ENCODE measurements at places on chromosomes 3 and 15. TPM values are rescaled to one million over a fixed set of nuclear protein-coding genes. Genes with fewer than 3 reads are reported as not detected.
A peak's percentile ranks its signal among the peaks of the same experiment; 100 is the strongest.

DNA sequence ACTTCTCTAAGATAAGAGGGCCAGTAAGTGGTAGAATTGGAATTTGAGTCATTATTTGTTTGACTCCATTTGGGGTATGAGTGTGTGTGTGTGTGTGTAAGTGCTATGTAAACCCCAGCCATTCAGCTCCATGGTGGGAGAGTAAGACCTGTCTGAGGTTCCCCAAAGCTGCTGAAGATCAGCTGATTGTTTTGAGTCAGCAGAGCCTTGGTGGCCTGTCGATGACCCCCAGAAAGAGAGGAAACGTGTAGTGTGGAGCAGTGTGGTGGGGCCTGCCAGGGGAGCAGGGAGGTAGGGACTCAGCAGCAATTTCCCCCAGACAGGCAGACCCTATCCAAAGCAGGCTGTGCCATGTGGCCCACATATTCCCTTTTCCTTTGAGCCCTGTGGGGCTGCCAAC lies 5.3 kb downstream of the DVL3 start:
- no peaks in the 10 kb centered on the region for H3K27me3 ChIP-seq
- H3K4me1 ChIP-seq: peaks cover 40% of the 10 kb centered on the region
- DNase-seq: no peak
- peak overlapping the region; percentile 52 for H3K27ac ChIP-seq
- peaks cover 28% of the 10 kb centered on the region for H3K36me3 ChIP-seq

- H3K4me3 ChIP-seq: no peak overlapping the region
- no peaks in the 10 kb centered on the region for H3K36me3 ChIP-seq
- no peak overlapping the region for H3K27ac ChIP-seq
- no peaks in the 10 kb centered on the region for H3K27me3 ChIP-seq
Observed at GRCh38 chr15:100189849-100190248, 151.9 kb downstream of the ADAMTS17 start.

GRCh38 chr3:38478901-38479300 lies 17.2 kb upstream of the EXOG start:
- H3K4me3 ChIP-seq: no peak overlapping the region
- H3K27ac ChIP-seq: no peak overlapping the region
- H3K27me3 ChIP-seq: no peaks in the 10 kb centered on the region
- H3K36me3 ChIP-seq: peaks cover 22% of the 10 kb centered on the region
- no peak for DNase-seq

GRCh38 chr3:19348941-19349564 lies 200.7 kb downstream of the KCNH8 start:
- H3K27me3 ChIP-seq: no peaks in the 10 kb centered on the region
- no peak overlapping the region for H3K4me3 ChIP-seq
- no peak overlapping the region for H3K27ac ChIP-seq
- no peaks in the 10 kb centered on the region for H3K4me1 ChIP-seq
- DNase-seq: no peak

DNA sequence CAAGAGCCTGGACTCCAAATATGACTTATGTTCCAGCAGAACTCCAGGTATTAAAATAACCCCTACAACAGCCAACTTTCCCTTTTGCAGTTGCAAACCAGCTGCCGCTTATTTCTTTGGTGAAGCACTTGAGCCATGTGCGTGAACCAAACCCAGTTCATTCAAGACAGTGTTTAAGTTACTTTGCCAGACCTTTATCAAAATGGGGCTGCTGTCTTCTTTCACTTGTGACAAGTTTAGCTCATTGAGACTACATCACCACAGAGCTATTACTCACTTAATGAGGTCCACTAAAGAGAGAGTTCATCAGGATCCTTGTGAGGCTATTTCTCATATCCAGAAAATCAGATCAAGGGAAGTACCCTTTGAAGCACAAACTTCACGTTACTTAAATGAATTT lies 2.4 kb upstream of the XRN1 start:
- no peaks in the 10 kb centered on the region for H3K36me3 ChIP-seq
- no peaks in the 10 kb centered on the region for H3K27me3 ChIP-seq
- H3K27ac ChIP-seq: no peak overlapping the region
- H3K4me3 ChIP-seq: no peak overlapping the region
- H3K4me1 ChIP-seq: peaks cover 6% of the 10 kb centered on the region

DNA sequence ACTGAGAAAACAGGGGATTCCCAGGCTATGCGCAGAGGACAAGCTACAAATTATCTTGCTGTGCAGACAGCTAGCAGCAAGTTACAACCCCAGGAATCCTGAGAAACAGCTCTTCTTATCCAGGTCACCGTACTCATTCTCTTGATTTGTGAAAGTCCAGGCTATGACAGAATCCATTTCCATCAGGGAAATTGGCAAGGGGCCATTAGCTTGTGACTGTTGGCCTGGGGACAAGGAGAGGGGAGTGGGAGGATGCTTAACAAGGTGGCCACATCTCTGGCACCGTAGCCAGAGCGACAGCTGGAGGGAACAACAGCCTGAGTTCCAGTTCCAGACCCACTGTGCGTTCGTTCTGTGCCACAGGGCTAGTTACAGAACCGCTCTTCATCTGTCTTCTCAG lies 44.9 kb upstream of the PLXNA1 start:
- H3K36me3 ChIP-seq: no peaks in the 10 kb centered on the region
- peak; percentile 58 for DNase-seq
- H3K4me3 ChIP-seq: no peak overlapping the region
- H3K27me3 ChIP-seq: no peaks in the 10 kb centered on the region
- no peak overlapping the region for H3K27ac ChIP-seq

DNA sequence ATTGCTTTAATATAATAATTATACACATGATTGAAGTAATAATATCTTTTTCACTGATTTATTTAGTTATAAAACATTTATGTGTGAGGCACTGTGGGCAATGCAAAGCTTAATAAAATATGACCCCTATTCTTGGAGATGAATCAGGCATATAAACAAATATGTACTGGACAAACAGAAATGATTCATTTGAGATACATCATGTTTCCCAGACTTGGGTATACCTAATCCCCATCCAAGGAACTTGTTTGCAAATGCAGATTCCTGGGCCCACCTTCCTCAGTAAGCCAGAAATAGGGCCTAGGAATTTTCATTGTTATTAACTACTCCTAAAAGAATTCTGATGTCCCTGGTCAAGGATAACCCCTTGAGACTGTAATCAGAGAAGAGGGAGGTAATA lies 184.2 kb downstream of the CHL1 start:
- no peak overlapping the region for H3K27ac ChIP-seq
- H3K27me3 ChIP-seq: no peaks in the 10 kb centered on the region
- no peak for DNase-seq

DNA sequence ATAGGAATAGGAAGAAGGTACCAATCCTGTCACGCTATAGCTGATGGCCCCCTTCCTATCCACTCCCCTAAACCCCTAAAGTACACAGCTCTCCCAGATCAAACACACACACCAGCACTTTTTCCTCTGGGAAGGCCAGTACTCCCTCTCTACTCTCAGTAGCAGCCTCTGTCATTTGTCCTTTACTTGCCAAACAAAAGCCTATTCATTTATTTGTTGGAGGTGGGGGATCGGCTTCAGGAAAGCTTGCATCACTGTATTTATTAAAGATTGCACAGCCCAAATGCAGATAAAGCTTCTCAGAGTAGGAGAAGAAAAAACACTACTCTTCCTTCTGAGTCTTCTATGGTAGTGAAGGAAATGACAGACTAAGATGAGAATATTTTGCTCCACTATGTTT lies 429.7 kb upstream of the RASGRP1 start:
- no peak overlapping the region for H3K4me3 ChIP-seq
- DNase-seq: no peak
- H3K27ac ChIP-seq: no peak overlapping the region
- no peaks in the 10 kb centered on the region for H3K4me1 ChIP-seq
- H3K27me3 ChIP-seq: no peaks in the 10 kb centered on the region

GRCh38 chr15:44081026-44082013 lies 113.8 kb downstream of the FRMD5 start:
- no peaks in the 10 kb centered on the region for H3K4me1 ChIP-seq
- H3K4me3 ChIP-seq: no peak overlapping the region
- H3K27ac ChIP-seq: no peak overlapping the region
- no peak for DNase-seq

- no peaks in the 10 kb centered on the region for H3K27me3 ChIP-seq
- H3K4me3 ChIP-seq: no peak overlapping the region
- no peaks in the 10 kb centered on the region for H3K36me3 ChIP-seq
- no peak overlapping the region for H3K27ac ChIP-seq
- no peaks in the 10 kb centered on the region for H3K4me1 ChIP-seq
- DNase-seq: no peak
Observed at GRCh38 chr15:48777645-48778330, 33.1 kb downstream of the CEP152 start.

DNA sequence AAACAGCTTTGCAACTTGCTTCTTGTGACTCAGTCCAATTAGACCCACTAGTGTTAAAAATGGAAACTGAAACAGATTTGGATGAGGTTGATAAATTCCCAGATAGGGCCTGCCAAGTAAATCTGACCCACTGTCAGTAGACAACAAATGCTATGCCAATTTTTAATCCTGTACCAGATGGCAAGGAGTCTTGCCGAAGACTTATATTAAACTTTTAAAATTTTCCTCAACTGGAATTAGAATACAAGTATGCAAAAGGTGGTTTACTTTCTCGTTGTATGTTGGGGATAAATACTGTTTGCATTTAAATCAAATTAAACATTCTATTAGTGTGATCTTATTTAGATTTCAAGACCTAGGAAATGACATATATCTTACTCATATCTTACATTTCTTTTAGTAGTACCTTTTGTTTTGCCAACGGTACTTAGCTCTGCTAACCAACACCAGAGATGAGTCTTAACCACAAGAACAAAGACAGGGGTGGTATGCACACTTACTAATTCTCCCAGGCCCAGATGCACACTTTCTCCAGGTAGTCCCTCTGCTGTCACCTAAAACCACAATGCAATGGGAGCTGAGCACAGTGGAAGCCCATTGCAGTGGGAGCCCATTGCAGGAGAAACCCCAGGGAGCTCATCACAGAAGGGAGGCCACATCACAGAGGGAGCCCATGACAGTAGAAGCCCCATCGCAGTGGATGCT lies 77.8 kb downstream of the WWTR1 start:
- peaks cover 12% of the 10 kb centered on the region for H3K4me1 ChIP-seq
- H3K36me3 ChIP-seq: no peaks in the 10 kb centered on the region
- DNase-seq: no peak

DNA sequence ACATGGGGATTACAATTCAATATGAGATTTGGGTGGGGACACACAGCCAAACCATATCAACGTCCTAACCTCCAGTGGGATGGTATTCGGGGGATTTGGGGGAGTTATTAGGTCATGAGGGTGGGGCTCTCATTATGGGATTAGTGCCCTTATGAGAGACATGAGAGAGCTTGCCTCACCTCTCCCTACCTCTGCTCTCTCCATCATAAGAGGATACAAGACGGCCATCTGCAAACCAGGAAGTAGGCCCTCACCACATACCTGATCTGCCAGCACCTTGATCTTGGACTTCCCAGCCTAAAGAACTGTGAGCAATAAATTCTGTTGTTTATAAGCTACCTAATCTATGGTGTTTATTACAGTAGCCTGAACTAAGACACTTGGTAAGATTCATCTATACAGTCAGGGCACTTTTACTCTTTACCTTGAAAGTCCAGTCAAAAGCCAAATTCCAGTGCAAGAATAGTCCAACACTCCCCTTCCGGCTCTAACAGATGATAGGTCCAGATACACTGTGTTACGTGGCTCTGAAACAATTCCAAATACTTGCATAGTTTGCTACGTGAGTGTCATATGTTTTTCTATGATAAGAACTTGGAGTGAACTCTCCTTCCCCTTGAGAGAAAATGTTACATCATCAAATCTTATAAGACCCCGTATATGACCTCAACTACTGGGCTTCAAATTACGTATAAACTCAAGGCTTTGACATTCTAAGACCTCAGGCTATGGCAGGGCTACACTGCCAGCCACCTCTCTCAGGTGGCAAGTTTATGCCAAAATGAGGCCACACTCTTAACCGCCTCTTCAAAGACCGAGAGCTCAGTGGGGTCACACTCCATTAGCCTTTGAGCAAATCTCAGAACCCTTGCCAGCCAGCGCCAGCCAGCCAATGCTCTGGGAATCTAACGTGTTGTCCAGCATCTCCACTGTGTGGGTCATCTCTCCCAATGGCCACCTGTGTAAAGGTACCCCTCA lies 129.9 kb downstream of the XXYLT1 start:
- no peak overlapping the region for H3K27ac ChIP-seq
- no peaks in the 10 kb centered on the region for H3K36me3 ChIP-seq
- H3K4me3 ChIP-seq: no peak overlapping the region

DNA sequence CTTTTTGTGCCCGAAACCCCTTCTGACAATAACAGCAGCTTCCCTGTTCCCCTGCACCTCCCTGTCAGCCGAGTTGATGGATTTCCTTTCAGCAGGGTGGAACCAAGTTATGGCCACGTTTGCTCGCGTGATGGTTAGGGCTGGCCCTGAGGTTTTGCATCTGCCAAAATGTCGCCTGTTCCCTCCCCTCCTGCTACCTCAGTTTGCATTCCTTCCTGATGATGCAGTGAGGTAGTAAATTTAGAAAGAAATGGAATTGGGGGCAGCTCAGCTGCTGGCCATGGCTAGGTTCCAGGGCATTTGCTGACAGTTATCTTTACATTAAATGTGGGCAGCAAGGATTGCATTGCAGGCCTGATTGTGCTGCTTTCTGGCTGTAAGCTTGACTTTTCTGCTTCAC lies 13.2 kb downstream of the LIMD1 start:
- H3K36me3 ChIP-seq: no peaks in the 10 kb centered on the region
- peaks cover 53% of the 10 kb centered on the region for H3K4me1 ChIP-seq
- DNase-seq: no peak
- peak overlapping the region; percentile 51 for H3K4me3 ChIP-seq

Gene ALDH1A3
- total RNA-seq: 10.9 TPM

Gene GOLGA8T
- total RNA-seq: 1.4 TPM

Gene RPP14
- 32.5 TPM for total RNA-seq

Gene SCAANT1
- not detected for total RNA-seq

Gene MYEF2
- total RNA-seq: 13.6 TPM

Gene C3orf18
- 29.5 TPM for total RNA-seq

Gene ROBO2
- 2.9 TPM for total RNA-seq

Gene SLC2A2
- total RNA-seq: not detected

Data from ascending aorta (tissue), 2 donors.